BJ (cell line): ENCODE measurements at places on chromosomes 1 and 21. TPM values are rescaled to one million over a fixed set of nuclear protein-coding genes. Genes with fewer than 3 reads are reported as not detected.

DNA sequence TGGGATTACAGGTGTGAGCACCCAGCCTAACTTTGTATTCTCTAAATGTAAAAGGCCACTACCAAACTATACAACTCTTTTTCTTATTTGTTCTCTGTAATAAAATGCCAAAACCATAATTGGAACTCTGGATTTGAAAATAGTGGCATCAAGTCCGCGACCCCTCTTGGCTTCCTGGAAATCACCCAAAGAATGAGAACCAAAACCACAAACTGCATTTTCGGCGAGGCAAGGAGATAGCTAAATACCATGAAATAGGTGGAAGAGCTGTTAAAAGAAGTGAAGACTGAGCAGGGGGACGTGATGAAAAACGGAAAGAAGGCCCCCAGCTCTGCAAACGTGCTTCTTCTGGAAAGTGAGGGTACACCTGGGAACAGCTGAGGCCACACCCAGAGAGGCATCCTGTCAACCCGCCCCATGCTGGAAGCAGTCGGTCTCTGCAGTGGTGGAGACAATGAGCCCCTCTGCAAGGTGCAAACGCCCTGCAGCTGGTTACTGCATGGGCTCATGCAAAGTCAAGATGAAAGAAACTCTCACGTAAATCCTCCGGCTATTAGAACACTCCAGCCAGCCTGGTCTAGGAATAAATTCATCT lies 22.5 kb downstream of the VPS26C start:
- DNase-seq = no peak

DNA sequence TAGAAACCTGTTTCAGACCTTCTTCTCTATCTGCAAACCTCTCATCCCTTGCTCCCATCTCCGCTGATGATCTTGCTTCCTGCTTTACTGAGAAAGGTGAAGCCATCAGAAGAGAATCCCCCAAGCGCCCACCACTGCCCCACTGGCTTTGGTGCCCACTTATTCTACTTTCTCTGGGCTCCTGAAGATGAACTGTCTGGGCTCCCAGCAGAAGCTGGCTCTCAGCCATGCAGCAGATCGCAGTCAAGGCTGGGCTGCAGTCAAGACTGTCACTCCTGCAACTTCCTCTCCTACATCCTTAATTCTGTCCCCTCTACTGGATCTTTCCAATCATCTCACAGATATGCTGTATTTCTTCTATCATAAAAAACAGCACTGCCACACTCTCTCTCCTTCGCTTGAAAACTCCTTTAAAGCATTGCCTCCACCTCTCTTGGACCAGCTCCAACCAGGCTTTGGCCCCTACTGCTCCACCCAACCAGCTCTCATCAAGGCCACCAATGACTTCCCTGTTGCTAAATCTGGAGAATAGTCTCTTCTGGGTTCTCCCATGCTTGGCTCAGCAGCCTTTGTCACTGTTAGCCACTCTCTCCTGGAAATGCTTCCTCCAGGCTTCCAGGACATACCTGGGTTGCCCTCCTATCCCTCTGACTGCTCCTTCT lies 25.8 kb downstream of the TRIM62 start:
- DNase-seq = no peak

DNA sequence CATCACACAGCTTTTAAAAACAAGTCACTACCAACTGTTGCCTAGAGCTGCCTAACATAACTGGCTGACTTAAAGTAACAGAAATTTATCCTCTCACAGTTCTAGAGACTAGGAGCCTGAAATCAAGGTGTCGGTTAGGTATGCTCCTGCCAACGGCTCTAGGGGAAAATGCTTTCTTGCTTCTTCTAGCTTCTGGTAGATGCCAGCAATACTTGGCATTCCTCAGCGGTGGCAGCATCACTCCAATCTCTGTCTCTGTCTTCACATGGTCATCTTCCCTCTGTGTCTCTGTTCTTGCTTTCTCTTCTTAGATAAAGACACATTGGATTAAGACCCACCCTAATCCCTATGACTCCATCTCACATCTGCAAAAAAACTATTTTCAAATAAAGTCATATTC lies 51.5 kb downstream of the DMRTA2 start:
- DNase-seq = no peak

DNA sequence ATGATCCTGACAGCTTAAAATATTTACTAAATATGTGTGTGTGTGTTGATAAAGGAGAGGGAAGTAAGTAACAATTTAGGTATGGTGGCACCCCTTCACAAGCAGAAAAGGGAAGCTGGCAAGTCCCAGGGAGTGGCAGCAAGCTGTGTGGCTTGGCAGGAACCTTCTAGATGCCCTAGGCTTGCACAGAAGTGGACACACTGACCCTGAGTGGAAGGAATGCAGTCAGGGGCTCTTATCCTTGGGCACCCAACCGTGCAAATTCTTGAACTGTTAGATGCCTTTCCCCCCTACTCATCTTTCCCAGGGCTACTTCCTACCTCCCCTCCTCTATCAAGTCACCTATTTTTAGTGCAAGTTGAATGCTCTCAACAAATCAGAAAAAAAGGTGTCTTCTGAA lies 18.9 kb downstream of the ACP6 start:
- DNase-seq = no peak

- no peak for DNase-seq
These were observed 1.7 kb downstream of the PCNX2 start for GRCh38 chr1:233293556-233294446.

DNA sequence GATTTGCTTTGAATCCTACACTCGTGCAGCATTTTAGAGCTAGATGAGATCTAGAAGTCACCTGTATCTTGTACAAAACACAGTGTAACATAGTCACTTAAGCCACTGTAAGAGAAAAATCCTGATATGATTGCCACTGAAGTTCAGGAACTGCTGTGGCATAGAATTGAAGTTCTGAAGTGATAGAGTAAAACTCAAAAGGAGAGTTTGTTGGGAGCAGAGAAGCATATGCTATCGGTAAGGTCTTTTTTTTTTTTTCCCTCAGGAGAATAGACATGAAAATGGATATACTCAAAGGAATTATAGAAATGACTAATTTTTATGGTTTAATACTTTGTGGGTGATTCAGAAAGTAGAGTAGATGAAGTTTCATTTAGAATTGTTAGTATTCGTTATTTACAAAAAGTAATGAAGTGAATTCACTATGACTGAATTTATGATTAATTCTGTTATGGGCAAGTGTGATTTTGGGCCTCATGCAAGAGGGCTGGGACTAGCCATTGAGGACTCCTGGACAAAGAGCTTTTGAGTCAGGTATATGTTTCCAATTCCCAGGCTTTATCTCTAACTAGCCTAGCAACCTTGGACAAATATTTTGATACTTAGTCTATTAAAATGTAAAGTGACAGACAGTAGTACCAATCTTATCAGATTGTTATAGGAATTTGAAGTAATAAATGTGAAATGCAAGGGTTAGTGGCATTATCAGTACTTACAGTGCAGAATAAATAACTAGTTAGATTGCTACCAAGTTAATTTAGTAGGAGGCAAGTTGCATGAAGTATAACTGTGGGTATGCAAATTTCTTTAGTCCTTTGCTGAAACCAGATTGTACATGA lies 3.1 kb downstream of the KCTD3 start:
- no peak for DNase-seq

- no peak for DNase-seq
These were observed 19.2 kb upstream of the PTTG1IP start for GRCh38 chr21:44892536-44893277.

DNA sequence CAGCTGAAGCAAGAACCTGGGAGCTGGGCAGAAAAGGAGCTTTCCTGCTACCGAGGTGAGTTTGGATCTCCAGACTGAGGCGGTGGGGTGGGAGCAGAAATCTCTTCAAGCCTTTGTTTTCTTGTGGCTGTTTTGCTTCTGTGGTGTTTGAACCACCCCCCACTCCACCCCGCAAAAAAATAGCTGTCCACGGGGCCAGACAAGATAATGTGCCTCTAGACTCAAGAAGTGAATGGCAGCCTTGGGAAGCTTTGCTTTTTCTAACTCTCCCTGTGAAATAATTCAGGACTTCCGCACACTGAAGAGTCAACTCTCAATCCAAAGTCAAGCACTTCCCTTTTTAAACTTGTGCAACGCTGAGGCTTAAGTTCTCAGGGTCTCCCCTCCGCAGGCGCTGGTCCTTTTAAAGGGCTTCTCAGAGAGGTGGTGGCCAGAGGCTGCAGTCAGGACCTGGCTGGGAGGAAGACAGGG lies 159.6 kb upstream of the COA6 start:
- DNase-seq = no peak

DNA sequence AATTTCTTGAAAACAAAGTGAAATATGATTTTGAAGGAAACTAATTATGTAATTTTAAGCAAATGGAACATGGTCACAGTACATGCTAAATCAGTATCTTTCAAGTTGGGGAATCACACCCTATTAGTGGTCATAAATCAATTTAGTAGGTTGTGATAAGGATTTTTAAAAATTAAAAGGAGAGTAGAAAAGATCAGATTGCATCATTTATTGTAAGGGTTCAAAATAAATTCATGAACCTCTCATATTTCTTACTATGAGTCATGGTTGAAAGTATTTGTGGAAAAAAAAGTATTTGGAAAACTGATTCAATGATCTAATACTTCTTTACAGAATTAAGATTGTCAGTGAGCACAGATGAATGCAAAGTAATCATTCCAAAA lies 14.6 kb downstream of the ADSS2 start:
- DNase-seq = no peak

DNA sequence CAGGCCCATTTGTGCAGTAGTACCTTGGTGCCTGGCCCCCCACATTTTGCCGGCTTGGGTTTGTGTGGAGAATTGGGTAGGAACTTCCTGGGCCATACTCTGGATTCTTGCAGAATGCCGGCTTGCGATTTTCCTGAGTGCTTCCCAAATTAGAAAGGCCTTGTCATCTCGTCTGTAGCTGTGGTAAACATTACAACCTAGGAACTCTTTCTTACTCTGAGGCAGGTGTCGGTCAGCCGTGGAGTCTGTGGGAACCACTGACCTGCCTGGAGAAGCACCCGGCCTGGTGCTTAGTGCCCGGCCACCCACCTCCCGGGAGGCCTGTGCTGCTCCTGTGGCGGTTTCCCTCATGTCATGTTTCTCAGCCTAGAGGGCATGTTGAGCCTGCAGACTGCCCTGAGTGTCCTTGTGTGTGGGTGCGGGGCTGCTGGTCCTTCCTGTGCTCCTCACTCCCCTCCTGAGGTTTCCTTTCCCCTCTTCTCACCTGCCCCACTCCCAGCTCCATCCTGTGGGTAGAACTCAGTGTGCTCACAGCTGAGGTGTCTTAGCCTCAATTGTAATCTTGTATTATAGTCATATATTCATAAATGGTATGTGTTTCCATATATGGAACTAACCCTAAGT lies 64.7 kb downstream of the S100B start:
- no peak for DNase-seq

GRCh38 chr21:39673736-39674135 lies 61.0 kb downstream of the B3GALT5 start:
- no peak for DNase-seq

- no peak for DNase-seq
These were observed 97.0 kb upstream of the FGGY start for GRCh38 chr1:59199719-59200376.

GRCh38 chr1:70892930-70893329 lies 154.7 kb downstream of the PTGER3 start:
- no peak for DNase-seq

DNA sequence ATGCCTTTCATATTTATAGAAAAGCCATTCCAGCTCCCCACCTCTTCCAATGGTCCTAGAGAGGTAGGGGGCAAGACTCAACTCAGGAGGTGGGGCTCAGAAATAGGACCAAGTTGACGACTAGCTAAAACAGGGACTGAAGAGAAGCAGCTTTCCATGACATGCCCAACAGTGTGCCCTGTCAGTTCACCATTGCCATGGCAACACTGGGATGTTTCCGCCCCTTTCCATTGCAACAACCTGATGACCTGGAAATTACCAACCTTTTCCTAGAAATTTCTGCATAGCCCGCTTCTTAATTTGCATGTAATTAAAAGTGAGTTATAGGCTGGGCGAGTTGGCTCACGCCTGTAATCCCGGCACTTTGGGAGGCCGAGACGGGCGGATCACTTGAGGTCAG lies 22.4 kb upstream of the INTS3 start:
- no peak for DNase-seq

- no peak for DNase-seq
These were observed 14.6 kb downstream of the FAM151A start for GRCh38 chr1:54608566-54609230.

DNA sequence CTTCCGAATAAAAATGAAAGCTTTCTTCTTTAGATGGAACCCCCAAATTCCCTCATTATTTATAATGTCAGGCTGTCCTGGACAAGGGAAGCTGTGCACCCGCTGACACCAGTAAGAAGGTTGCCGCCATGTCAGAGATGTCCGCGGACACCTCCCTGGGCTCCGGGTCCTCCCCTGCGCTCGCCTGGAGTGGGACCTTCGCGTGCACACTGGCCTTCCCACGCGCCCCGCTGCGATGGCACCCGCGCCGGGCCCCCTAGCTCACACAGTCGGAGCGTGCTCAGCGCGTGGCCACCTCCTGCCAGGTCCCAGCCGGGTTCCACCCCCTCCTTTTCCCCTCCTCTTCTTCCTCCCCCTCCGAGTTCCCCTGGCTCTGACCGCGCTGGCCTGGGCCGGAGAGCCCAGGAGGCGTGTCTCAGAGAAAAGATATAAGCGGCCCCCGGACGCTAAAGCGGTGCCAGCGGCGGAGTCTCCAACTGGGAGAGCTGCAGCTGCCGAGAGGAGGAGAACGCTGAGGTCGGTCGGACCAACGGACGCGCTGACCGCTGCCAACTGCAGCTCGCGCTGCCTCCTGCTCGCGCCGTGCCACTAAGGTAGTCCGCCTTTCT lies at the start of gene G0S2:
G0S2 (plus strand) TSS at position 456 of the 608 bp plus-strand sequence. CDS start 273 bp downstream, outside the sequence.
- DNase-seq = no peak

GRCh38 chr1:118978914-118979701 lies 9.0 kb downstream of the TBX15 start:
- no peak for DNase-seq

DNA sequence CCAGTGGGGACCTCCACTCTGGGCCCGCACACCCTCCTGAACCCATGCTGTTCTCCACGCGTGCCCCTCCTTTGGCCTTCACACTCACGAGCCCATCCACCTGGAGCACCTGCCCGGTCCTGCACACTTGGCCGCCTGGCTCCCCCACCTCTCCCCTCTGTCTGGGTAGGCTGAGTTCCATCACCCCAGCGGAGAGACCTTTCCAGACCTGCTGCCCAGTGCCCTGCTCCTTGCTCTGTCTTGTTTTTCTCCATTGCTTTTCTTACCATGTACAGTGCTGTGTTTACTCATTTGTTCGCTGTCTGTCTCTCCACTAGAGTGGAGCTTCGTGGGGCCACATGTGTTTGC lies 351.0 kb upstream of the VAMP3 start:
- no peak for DNase-seq

- DNase-seq = no peak
These were observed 431 bp downstream of the MTARC1 start for GRCh38 chr1:220787069-220787619.

GRCh38 chr1:55423376-55423775 lies 208.2 kb upstream of the USP24 start:
- no peak for DNase-seq

Gene RNF186
- not detected in 2 replicates for polyA plus RNA-seq

Gene BMP8B
- 0.01 TPM in 2 replicates for polyA plus RNA-seq

Gene DVL1
- 16.2 and 23.6 TPM in 2 replicates for polyA plus RNA-seq

Gene FAM78B
- 0.09 and 0.25 TPM in 2 replicates for polyA plus RNA-seq

Gene SPAG17
- 0.09 and 0.34 TPM in 2 replicates for polyA plus RNA-seq

Gene PCSK9
- 0.07 and 0.11 TPM in 2 replicates for polyA plus RNA-seq

Gene EXTL1
- polyA plus RNA-seq = 3.6 and 5.0 TPM in 2 replicates

Gene RSRP1
- polyA plus RNA-seq = 59.7 and 70.4 TPM in 2 replicates

Gene SLC45A1
- polyA plus RNA-seq = 0.44 and 1.4 TPM in 2 replicates

Gene NEK2
- polyA plus RNA-seq = 8.8 and 14.9 TPM in 2 replicates
